Stimulated activated CD8-positive, alpha-beta memory T cell treated with anti-CD3 and anti-CD28 coated beads, Interleukin-2, amount 100 ng/mL, for 1 hour (primary cell): ENCODE measurements at places on chromosomes 11 and 22.

DNA sequence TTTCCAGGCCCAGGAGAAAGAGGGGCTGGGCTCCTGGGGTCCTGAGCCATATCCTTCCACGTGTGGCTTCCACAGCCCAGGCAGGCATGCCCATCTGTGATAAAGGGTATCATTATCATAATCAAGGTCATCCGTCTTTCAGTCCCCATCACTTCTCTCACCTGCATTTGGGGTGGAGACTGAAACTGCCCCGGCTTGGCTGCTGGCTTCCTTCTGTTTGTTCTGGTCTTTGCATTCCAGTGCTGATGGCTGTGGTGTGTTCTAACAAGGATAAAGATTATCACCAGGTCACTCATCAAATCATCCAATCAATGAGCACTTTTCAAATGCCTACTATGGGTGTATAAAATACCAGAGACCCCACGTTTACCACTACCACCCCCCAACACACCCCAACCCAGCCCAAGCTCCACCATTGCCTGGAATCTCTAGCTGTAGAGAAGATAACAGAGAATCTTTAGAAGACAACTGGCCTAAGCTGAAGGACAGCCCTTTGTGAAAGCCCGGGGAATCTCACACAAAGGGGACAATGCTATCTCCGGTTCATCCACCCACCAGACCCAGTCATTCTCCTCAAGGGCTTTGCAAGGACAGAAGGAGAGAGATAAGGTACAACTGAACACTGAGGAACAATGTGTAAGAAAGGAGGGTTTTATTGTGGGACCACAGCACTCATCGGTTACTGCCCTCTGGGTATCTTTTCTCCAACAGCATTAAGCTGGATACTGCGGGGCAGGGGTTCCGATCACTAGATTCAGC lies 54.9 kb downstream of the AHNAK start:
- no peak for DNase-seq

- no peak for DNase-seq
Observed at GRCh38 chr11:17475666-17476316, 854 bp downstream of the ABCC8 start.

- no peak for DNase-seq
Observed at GRCh38 chr11:8217926-8218325, 45.8 kb downstream of the LMO1 start.

DNA sequence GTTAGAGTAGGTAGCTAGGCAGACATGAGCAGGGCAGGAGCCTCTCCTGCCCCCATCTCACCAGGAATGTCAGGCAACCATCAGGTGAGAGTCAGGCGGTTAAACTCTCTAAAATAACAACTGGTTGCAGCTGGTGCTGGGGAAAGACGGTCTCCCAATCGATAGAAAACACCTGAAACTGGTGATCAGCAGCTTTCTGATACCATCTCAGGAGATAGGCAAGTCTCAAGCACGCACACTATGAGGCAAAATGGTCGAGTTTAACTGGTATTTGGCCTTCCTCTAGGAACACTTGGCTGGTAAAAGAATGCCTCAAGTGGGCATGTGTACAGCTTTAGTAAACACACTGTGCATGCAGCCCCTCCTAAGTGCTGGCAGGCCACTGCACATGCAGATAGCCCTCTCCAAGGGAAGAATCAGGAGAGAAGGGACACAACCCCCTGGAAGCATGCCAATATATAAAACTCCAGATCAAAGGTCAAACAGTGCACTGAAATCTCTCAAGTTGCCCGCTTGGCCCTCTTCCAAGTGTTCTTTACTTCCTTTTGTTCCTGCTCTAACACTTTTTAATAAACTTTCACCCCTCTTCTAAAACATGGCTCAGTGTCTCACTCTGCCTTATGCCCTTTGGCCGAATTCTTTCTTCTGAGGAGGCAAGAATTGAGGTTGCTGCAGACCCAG lies 88.7 kb downstream of the USP35 start:
- DNase-seq: no peak

DNA sequence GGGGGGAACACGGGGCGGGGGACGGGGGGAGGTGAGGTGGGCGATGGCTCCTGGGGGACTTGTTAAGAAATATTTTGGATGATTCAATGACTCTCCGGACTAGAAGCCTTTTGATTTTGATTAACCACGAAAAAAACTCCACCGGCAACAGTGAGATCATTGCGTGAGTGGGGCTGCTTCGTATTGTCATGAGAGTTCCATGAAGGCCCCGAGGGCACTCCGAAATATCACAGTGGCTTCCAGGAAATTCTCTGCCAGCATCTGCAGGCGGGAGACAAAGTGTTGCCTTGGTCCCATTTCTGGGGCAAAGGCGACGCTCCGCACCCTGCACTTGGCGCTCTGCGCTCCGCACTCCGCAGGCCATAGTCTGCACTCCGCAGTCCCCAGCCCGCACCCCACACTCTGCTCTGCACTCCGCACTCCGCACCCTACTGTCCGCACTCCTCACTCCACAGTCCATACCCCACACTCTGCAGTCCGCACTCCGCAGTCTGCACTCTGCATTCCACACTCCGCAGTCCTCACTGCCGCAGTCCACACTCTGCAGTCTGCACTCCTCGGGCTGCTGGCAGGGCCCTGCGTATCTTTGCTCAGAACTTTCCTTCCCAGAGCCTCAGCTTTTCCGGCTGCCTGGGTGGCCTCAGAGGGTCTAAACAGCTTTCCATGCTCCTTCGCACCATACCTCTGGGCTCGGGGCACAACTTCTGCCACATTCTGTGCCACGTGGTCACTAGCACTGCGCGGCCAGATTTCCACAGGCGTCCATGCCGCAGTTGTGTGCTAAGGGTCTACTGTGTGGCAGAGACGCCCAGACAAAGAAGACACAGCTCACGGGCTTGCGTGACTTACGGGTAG lies 61.1 kb downstream of the LINC01488 start:
- no peak for DNase-seq

DNA sequence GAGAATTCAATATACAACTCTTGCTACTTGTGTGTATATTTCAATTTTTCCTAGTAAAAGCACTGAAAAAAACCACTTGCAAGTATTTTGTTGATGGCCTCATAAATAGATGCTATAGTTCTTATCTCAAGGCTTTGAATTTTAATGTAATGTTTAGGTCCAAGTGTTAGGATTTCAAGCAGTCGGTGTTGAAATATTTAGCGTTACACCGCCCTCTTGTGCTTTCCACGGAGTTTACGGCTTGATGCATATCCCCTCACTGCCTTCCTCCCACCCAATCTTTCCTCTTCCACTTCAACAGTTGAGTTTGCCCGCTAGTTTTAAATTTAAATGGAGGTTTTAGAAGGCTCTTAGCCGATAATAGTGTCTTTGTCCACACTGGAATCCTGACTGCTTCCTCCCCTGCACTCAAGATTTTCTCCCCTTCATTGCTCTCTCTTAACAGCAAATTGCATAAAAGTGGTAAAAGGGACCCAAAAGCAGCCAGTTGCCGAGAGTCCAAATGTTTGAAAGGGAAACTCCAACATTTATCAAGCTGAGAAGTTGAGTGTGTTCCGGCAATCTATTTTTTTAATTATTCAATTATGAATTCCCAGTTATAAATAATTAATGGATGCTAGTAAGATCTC lies 25.9 kb upstream of the HTATIP2 start:
- DNase-seq: no peak

- no peak for DNase-seq
Observed at GRCh38 chr11:75238595-75239440, 1.8 kb upstream of the TPBGL start.

- no peak for DNase-seq
Observed at GRCh38 chr11:70397983-70398833, at the start of gene CTTN. CTTN (plus strand) TSS chr11:70398529; CDS start chr11:70407298, 8,769 bp downstream.

GRCh38 chr11:40337118-40337517 lies 1122.3 kb downstream of the LRRC4C start:
- DNase-seq: no peak

DNA sequence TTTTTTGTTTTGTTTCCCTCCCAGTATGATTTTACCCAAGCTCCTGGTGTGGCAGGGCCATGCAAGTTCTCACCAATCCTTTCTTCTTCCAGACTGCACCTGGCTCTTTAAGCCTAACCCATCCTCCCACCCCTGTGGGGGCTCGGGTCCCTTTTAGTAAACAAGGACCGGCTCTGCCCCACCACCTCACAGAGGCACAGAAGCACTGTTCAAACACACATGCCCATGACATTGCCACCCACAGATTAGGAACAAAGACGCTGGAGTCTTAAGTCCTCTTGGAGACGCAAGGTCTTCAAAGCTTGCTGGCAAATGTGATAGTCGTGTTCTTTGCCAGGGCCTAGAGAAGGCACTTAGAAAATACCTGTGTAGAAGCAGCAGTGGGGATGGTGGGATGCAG lies 18.9 kb downstream of the UQCR10 start:
- DNase-seq: no peak

DNA sequence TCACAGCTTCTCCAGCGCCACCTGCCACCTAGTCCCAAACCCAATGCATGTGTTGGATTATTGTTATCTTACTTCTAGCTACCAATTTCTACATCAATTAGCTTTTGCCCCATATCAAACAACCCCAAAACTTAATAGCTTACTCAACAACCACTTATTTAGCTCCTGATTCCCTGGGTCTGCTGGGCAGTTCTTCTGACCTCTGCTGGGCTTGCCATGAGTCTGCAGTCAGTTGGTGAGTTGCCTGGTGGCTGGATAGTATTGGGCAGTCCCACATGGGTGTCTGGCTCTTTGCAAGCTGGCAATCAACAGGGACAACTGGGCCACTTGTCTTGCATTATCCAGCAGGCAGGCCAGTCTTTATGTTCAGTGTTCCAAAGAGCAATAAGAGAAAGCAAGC lies 13.6 kb upstream of the MS4A15 start:
- no peak for DNase-seq

- no peak for DNase-seq
Observed at GRCh38 chr11:113351480-113351879, 36.1 kb upstream of the ANKK1 start.

- no peak for DNase-seq
Observed at GRCh38 chr22:25420471-25420924, 144.0 kb upstream of the GRK3 start.

DNA sequence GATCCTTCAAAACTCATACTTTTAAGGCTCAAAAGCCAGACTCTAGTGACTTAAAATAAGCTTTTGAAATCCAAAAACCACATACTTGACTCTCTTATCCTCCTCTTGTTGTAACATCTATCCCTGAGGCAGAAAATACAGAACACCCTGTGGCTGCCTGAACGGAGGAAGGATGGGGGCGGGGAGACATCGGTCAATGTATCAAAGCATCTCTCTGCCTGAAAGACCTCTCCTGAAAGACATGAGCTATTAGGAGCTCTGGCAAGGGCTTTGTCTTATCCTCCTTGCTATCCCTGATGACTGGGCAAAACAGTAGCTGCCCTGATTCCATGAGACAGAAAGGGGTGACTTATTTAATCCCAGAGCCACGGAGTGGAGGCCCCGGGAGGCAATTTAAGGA lies 122.4 kb downstream of the MN1 start:
- no peak for DNase-seq

DNA sequence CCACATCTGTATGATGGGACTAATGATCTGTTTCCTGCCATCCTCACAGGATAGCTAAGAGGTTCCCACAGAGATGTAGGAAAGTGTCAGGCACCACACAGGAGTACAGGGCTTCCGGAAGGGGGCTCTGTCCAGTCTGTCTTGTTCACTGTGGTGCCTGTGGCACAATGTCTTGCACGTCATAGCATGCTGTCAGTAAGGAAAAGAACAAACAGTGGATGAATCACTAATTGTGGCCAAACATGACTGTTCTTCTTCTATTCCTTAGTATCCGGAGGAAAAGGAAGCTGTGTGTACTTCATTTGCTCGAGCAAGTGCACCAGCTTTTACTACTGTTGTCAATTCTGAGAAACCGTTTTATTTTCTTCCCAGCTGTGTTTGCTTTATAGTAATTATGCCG lies 73.4 kb upstream of the YWHAH start:
- DNase-seq: no peak

DNA sequence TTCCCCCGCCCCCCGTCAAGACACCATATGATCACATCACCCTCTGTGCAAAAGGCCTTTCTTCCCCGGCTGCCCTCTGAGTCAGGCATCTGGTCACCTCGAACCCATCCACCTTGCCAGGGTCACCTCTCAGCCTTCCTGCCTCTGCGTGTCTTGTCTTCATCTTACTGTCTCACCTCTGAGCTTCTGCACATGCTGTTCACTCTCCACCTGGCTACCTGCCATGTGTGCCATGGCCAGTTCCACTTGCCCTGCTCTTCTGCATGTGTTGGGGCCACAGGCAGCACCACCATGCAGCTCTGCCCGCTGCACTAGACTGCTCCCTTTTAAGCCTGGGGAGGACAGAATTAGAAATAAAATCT lies 9.8 kb downstream of the ZNF74 start:
- DNase-seq: no peak

DNA sequence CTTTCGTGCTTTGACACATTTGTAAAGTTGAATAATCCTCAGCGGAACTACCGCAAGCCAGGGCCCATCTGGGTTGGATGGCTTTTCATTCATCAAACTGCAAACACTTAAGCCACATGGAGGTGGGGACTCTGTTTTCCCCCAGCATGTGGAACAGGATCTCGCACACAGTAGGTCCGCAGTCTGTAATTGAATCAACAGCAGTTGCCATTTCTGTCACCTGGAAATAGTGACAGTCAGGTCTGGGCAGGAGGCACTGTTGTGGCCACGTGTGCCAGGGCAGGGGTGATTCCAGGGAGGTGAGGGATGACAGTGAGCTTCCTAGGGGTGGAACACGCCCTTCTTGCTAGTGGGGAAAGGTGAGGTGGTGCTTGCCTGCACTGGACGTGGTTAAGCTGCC lies 50.7 kb upstream of the ANO1 start:
- no peak for DNase-seq

GRCh38 chr22:18130018-18130417 lies 19.4 kb downstream of the TUBA8 start:
- DNase-seq: no peak

GRCh38 chr22:30266445-30267381 lies at the start of gene OSM:
OSM (minus strand) TSS chr22:30266851; CDS start chr22:30266799, 52 bp downstream.
- DNase-seq: peak; percentile 35

- no peak for DNase-seq
Observed at GRCh38 chr22:32850591-32851517, 49.3 kb downstream of the TIMP3 start.

DNA sequence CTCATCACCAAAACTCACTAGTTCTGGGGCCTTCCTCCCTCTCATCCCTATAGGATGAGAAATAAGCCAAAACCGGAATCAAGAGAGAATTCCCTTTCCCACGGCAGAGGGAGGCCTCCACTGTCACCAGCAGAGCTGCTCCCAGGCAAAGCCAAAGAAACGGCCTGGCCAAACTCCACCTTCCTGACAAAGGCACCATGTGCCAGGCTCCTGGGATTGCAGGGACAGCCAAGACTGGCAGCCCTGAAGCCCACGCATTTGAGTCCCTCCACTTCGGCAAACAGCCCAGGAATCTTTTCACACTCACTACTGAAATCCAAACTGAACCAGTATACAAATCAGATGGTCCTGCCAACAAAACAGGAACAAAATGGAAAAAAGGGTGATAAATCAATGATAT lies 6.1 kb downstream of the SMCO4 start:
- DNase-seq: no peak

GRCh38 chr11:78187366-78188285 lies 800 bp downstream of the KCTD21 start:
- no peak for DNase-seq

DNA sequence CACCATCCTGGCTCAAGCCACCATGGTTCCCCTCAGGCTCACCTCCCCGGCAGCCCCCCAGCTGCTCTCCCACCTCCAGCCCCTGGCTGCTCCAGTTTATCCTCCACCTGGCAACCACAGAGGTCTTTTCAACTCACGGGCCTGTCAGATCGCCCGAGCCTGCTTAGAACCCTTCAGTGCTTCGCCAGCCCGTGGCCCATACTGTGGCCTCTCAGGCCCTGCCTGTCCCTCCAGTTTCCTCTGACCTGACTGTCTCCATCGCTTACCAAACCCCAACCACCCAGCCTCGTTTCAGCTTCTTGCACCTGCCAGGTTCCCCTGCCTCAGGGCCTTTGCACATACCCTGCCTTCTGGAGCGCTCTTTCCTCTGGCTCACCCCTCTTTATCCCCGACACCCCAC lies 6.9 kb downstream of the KCNC1 start:
- no peak for DNase-seq
